MCF 10A (cell line): ENCODE measurements at places on chromosomes 5 and 9. TPM values are rescaled to one million over a fixed set of nuclear protein-coding genes. Genes with fewer than 3 reads are reported as not detected.
A peak's percentile ranks its signal among the peaks of the same experiment; 100 is the strongest.

GRCh38 chr9:6968271-6968670, 210.5 kb downstream of the KDM4C start:
- H3K4me1 ChIP-seq = peaks cover 3% of the 10 kb centered on the region
- no peak overlapping the region for H3K4me3 ChIP-seq
- no peak overlapping the region for H3K27ac ChIP-seq
- no peaks in the 10 kb centered on the region for H3K27me3 ChIP-seq
- peaks cover 6% of the 10 kb centered on the region for H3K36me3 ChIP-seq
- no peak for DNase-seq

- no peak overlapping the region for H3K4me3 ChIP-seq
- no peak overlapping the region for H3K27ac ChIP-seq
- DNase-seq = no peak
- H3K27me3 ChIP-seq = no peaks in the 10 kb centered on the region
- H3K36me3 ChIP-seq = no peaks in the 10 kb centered on the region
Measured at GRCh38 chr5:78923622-78923970, 61.5 kb downstream of the ARSB start.

DNA sequence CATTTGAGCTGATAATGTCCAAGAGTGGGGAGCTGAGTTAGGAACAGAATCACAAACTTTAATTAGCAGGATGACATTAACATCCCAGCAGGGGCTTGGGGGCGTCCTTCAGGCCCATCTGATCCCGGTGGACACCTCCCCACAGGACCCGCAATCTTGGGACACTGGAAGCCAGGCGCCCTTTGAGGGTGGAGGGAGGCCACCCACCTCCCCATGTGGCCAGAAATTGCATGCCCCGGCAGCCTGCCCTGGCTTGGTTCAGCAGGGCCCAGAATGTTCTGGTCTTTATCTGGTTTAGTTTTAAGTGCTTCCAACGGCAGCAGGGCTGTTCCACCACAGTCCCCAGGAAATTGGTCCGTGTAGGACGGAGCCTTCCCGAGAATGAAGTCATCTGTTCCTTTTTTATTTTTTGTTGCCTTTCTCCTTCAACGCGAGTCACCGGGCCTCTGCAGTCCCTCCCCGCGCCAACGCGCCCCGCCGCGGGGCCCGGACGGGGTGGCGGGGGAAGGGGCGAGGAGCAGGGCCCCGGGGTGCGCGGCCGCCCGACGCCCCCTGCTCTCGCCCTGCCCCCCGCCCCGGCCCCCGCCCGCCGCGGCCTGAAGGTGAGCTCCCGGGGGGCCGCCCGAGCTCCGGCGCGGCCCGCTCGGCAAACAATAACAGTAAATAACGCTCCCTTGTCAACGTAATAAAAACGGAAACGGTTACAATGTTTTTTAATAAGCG, 207.9 kb downstream of the C9orf50 start:
- peak overlapping the region; percentile 95 for H3K27ac ChIP-seq
- H3K4me1 ChIP-seq = no peaks in the 10 kb centered on the region
- no peaks in the 10 kb centered on the region for H3K36me3 ChIP-seq
- peak overlapping the region; percentile 73 for H3K4me3 ChIP-seq

CCDC192 gene
- total RNA-seq = not detected in 2 replicates

SPINK6 gene
- 0.56 and 1.9 TPM in 2 replicates for total RNA-seq
